ENCODE measurements at places on chromosomes 1 and 21. TPM values are rescaled to one million over a fixed set of nuclear protein-coding genes. Genes with fewer than 3 reads are reported as not detected.
A peak's percentile ranks its signal among the peaks of the same experiment; 100 is the strongest.

ZBTB48 gene
- 34.5 TPM for total RNA-seq

FOXO6 gene
- not detected for total RNA-seq

ABCA4 gene
- not detected for total RNA-seq

GRCh38 chr21:41092312-41092711 lies 75.6 kb upstream of the BACE2 start:
- H3K27ac ChIP-seq, result no peak overlapping the region
- H3K36me3 ChIP-seq, result no peaks in the 10 kb centered on the region
- no peaks in the 10 kb centered on the region for H3K4me1 ChIP-seq

GRCh38 chr21:17348849-17349248 lies 164.0 kb upstream of the CXADR start:
- no peaks in the 10 kb centered on the region for H3K4me1 ChIP-seq
- no peak overlapping the region for H3K4me3 ChIP-seq
- H3K36me3 ChIP-seq, result no peaks in the 10 kb centered on the region
- H3K27ac ChIP-seq, result no peak overlapping the region
- no peak for DNase-seq

DNA sequence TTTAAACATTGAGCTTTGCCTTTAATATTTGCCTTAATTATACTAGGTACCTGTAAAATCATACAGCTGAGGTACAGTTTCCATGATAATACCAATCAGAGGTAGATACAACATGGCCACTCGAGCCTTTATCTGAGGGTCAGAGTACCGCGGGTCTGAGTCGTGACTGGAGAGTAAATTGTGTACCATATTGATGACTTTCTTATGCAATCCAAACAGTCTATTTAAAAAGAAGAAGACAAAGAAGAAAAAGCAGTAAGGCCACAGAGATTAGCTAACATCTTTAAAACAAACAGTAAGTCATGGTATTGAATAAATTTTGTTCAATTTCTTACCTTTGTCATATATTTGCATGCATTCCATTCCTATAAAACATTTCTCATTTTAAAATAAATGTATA lies 68.1 kb upstream of the ANGPTL3 start:
- H3K27ac ChIP-seq, result no peak overlapping the region
- no peaks in the 10 kb centered on the region for H3K4me1 ChIP-seq
- DNase-seq, result no peak

- H3K36me3 ChIP-seq, result peaks cover 76% of the 10 kb centered on the region
- H3K4me1 ChIP-seq, result peaks cover 70% of the 10 kb centered on the region
- H3K27ac ChIP-seq, result no peak overlapping the region
- H3K27me3 ChIP-seq, result no peaks in the 10 kb centered on the region
- H3K4me3 ChIP-seq, result no peak overlapping the region
- DNase-seq, result no peak
These were observed 98.6 kb upstream of the KRTAP19-8 start for GRCh38 chr21:31136891-31137290.

GRCh38 chr1:184051485-184052193 lies at the start of gene TSEN15:
TSS of gene TSEN15 (plus strand) at chr1:184051730. CDS start at chr1:184051756, 26 bp downstream.
- peaks cover 11% of the 10 kb centered on the region for H3K36me3 ChIP-seq
- H3K27me3 ChIP-seq, result peaks cover 28% of the 10 kb centered on the region
- peaks cover 40% of the 10 kb centered on the region for H3K4me1 ChIP-seq
- peak; percentile 71 for DNase-seq
- peak within 1 kb of the TSS; percentile 99 for H3K4me3 ChIP-seq

DNA sequence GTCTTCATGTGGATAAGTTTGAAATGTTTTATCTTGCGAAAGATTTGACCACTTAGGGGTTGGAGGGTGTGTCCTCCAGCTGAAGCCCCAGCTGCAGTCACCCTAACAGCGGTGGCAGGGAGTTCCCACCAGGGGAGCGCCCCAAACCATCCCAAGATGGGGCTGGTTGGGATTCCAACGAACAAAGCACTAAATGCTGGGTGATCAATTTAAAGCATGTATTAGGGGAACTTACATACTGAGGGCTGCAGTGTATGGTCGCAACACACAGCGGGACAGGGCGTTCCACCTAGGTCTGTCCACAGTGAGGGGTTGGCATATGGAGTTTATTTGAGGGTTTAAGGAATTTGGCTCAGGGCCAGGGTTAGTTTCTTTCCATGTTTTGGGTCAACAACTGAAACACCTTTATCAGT lies 26.3 kb downstream of the SLC37A1 start:
- no peak overlapping the region for H3K27ac ChIP-seq
- H3K27me3 ChIP-seq, result no peaks in the 10 kb centered on the region
- H3K4me3 ChIP-seq, result no peak overlapping the region
- no peak for DNase-seq
- peaks cover 7% of the 10 kb centered on the region for H3K36me3 ChIP-seq

GRCh38 chr1:33684396-33685179 lies 179.3 kb upstream of the HMGB4 start:
- H3K36me3 ChIP-seq, result no peaks in the 10 kb centered on the region
- H3K4me3 ChIP-seq, result no peak overlapping the region
- H3K27me3 ChIP-seq, result peaks cover 5% of the 10 kb centered on the region
- H3K27ac ChIP-seq, result no peak overlapping the region
- no peak for DNase-seq

GRCh38 chr1:33462405-33463164 lies 9.9 kb upstream of the ZSCAN20 start:
- H3K27ac ChIP-seq, result no peak overlapping the region
- H3K4me1 ChIP-seq, result no peaks in the 10 kb centered on the region
- H3K36me3 ChIP-seq, result no peaks in the 10 kb centered on the region
- no peak overlapping the region for H3K4me3 ChIP-seq

DNA sequence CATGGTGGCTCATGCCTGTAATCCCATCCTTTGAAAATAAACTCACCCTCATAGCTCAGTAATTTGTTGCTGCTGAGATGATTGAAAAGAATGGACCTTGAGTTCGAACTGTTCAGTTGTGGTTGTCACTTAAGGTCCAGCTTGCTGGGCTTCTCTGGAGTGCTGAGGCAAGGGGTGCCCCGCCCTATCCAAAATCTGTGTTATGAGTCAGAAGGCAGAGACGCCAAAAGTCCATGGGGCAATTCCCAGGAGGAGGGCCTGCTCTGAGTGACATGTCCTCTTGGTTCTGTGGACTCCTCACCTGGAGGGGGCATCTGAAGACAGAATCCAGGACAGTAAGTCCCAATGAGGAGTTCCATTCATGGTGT lies 64.8 kb downstream of the MYOM3 start:
- no peaks in the 10 kb centered on the region for H3K36me3 ChIP-seq
- no peak overlapping the region for H3K27ac ChIP-seq
- no peak overlapping the region for H3K4me3 ChIP-seq
- peaks cover 10% of the 10 kb centered on the region for H3K27me3 ChIP-seq
- DNase-seq, result no peak

DNA sequence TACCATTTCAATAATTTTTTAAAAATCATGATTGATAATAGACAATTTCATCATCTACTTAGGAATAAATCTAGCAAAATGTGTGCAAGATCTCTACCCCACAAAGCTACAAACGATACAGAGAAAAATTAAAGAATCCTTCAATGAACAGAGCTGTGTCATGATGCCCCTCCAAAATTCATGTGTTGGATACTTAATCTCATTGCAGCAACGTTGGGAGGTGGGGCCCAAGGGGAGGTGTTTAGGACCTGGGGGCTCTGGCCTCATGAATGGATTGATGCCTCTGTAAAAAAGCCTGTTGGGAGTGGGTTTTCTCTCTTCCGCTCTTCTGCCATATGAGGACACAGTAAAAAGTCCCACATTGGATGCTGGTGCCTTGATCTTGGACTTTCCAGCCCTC lies 54.9 kb downstream of the PRSS38 start:
- peak overlapping the region; percentile 6 for H3K4me3 ChIP-seq
- H3K27me3 ChIP-seq, result peaks cover 2% of the 10 kb centered on the region
- no peak for DNase-seq
- H3K27ac ChIP-seq, result no peak overlapping the region
- peaks cover 20% of the 10 kb centered on the region for H3K4me1 ChIP-seq

DNA sequence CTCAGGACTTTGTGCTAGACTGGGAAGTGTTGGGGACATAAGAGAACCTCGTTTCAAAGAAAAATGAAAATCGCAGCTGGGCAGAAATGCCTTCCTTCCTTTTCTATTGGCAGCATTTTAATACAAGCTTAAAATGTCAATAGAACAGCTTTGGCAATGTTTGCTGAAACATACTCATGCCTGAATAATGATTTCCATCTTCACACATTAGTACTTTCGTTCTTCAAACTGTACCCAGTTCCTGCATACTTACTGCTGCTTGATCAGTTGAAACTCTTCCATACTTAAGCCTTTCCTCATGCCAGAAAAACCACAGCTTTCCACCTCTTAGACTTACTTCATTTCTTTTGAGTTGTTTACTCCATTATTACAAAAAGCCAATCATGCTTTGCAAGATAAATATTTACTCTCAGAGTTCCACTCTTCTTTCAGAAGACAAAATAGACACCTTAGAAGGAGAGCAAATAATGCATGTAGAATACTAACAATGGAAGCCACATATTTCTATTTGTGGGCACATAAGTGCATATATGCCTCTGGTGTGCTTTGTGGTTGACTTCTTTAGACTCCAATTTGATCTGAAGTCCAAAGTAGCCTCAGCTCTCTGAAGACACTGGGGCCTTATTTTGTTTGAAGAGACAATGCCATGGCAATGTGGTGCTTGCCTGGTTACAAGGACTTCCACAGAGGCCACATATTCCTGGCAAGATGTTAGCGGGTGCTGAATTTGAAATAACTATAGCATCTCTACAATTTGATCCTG lies 22.7 kb upstream of the CD55 start:
- no peak overlapping the region for H3K27ac ChIP-seq
- no peak overlapping the region for H3K4me3 ChIP-seq
- H3K36me3 ChIP-seq, result peaks cover 5% of the 10 kb centered on the region
- peaks cover 24% of the 10 kb centered on the region for H3K4me1 ChIP-seq
